Neural crest cell (in vitro differentiated cells): ENCODE measurements at places on chromosomes 16 and 17.

GRCh38 chr17:48612854-48613691 is 2.0 kb downstream of the HOXB8 start:
- DNase-seq, result no peak

DNA sequence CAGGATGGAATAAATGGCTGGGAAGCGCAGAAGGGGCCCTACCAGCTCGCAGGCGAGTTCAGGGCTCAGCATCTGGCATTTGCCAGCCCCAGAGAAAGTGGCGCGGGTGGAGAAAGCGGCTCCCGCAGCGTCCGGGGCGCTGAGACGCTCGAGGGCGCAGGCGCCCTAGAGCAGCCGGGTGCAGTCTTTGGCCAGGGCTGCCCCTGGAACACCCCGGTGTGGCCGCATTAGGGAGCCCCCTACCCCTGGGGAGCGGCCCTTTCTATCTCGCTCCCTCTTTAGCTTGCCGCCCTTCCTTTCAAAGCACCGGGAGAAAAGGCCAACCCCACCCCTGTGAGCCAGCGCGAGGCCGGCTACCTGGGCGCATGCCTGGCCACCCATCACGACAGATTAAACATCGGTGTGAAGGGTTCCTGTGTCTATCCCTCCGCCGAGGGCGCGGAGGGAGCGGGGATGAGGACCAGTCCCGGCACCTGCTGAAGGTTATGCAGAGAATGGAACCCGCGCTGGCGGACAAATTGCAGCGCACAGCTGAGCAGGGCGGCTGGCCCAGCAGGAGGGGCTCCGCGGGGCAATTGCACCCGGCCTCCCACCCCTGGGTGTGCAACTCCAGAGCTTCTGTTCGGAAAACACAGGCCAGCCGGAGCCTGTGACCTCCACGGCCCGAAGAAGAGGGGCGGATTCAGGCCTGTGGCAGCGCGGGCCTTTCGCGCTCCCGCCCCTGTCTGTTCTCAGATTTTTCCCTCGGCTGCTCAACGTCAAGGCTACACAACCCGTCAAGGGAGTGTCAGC is 15.6 kb upstream of the FOXF1 start:
- DNase-seq, result no peak

- DNase-seq, result no peak
Observed at GRCh38 chr16:31420037-31420436, 8.1 kb downstream of the COX6A2 start.

- no peak for DNase-seq
Observed at GRCh38 chr16:84117494-84117843, 727 bp upstream of the MBTPS1 start.

DNA sequence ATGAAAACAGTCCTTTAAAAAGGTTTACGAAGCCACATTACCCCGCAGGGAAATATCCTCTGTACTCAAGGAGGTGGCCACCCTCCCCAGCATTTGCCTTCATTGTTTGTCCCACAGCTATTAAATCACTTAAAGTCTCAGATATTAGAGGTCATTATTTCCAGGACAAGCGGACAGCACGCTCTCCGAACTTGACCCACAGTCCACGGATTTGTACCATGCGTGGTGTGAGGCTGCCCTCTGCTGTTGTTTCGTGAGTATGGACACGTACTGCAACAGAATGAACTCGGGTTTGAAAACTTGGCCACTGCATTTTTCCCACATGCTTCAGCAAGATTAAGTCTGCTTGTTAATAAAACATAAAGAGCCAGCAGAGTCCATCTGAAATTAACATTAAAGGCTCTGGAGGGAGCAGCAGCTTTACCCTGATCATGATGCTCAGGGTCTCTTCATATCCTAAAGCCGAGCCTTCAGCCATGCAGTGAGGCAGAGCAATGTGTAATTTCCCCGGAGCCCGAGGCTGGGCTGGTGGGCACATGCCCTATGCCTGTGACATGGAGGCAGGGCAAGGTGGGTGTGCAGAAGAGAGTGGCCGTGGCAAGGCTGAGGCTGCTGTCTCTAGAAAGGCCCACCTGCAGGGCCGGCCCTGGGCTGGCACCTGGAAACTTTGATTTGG is 19.7 kb downstream of the MEAK7 start:
- peak; percentile 69 for DNase-seq

DNA sequence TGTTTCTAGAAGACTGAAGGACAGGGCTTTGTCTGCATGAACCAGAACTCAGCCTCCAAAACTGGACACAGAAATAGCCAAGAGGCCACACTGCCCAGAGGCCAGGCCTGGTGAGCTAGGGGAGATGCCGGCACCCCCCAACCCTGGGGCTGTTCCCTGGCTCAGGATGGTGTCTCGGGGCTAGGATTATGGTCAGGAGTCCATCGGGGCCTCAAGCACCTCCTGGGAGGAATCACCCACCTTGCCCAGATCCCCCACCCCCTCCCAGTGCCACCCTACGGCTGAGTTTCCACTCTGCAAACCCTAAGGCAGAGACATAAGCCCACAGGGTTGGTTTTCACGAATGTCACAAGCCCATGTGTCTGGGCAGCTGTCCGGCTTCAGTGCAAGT is 37.2 kb downstream of the SLC7A5 start:
- no peak for DNase-seq

- DNase-seq, result no peak
Observed at GRCh38 chr16:88761830-88762229, 23.2 kb downstream of the PIEZO1 start.

DNA sequence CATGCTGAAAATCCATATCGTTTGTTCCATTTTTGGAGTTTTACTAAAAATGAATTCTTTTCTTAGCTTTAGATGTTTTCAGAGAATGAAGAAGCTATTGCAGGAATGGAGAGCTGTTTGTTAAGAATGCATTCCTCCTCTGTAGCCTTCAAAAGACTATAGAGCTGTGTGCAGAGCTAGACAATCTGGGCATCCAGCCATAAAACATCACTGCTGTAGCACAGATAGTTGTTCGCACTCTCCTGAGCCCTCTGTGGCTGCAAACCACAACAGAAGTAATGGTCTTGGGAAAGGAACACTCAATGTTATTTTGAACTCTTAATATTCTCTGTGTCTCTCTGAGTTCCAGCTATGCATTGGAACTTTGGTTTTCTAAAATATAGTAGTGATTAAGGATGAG is 4.9 kb downstream of the TNRC6C start:
- DNase-seq, result no peak

DNA sequence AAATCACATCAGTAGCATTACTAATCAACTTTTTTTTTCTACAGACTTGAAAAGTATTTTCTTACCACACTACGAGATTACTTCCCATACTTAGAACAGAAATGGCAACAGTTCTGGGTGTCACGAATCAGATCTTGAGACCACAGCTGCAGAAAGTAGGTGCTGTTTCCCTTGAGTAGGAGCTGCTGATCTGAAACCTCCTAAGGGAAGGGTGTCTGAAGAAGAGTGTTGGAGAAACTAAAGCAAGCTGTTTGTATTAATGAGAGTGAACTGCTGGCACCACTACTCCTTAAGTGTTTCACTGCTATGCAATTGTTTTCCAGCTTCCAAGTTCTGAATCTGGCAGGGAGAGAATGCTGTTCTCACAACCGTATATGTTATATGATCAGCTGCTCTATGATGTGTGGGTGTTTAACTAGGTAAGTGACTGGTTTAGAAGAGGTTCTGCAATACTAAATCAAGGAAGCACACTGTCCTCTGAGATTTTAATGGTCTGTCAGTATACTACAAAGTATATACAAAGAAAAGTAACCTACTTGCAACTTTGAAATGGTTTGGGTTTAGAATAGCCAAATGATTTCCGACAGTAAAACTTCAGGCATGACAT is 3.3 kb downstream of the ZNF652 start:
- DNase-seq, result no peak

DNA sequence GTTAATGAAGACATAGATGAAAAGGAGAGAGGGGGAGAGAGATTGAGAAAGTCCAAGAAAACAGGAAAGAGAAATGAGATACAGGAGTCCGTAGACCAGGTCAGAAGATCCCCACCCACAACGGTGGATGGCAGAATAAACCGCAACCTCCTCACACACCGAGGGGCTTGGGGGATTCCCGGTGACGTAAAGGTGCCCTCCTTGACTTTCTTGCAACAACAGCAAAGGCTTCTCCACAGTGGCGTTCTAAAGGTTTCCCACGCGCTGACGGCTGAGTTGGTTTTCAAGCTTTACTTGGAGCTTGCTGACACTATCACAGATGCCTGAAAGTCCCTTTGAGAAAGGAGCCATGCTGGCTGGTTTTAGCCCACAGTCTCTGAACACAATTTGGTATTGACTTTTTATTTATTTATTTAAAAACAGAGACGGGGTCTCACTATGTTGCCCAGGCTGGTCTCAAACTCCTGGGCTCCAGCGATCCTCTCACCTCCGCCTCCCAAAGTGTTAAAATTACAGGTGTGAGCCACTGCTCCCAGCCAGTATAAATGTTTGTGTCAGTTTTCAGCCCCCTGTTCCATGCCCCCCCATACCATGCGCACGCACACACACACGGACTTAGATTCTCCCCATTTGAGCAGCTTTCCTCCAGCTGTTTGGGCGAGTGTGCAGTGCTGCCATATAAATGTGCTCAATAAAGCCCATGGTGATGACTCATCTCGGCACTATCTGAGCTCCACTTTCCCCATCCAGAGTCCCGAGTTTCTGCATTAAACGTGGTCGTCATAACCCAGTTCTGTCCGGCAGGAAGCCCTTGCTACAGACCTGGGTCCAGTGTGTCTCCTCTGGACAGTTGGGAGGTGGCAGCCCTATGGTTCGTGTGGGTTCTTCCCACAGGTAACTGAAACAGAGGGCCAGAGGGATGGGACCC is 33.0 kb upstream of the SEC14L1 start:
- DNase-seq, result no peak

- DNase-seq, result no peak
Observed at GRCh38 chr17:28796062-28796461, 46.5 kb downstream of the FAM222B start.

DNA sequence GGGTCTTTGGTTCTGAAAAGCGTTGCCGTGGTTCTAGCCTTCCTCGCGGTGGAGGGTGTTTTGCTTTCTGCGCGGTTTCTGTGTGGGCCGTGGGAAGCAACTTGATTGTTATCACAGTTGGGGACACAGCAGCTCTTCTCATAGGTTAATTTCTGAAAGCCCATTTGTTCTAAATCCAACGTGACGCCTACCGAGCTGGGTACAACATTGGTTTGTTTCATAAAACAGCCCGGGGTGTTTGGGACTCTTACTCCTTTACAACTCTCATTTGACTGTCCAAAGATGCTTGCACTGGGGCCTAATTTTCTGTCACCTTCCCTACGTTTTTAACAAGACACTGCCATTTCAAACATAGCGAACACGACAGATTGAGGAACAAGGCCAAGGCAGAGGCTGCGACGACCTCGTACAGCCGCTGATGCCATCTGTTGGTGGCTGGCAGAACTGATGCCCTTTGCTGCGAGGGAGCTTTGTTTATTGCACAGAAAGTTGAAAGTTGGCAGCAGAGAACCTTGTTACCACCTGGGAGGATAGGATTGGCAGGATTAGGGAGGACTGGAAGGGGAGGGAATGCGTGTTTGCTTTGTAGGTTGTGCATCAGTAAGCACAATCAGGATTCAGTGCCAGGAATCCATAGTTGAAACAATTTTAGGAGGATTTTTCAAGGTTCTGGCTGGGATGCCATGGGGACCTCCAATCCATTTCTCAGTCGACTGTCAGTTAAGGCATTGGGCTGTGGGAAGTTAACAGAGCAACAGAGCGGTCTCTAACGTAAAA is 98.3 kb downstream of the PITPNC1 start:
- DNase-seq, result peak; percentile 62

GRCh38 chr16:10616756-10617640 is 36.6 kb upstream of the EMP2 start:
- peak; percentile 31 for DNase-seq

DNA sequence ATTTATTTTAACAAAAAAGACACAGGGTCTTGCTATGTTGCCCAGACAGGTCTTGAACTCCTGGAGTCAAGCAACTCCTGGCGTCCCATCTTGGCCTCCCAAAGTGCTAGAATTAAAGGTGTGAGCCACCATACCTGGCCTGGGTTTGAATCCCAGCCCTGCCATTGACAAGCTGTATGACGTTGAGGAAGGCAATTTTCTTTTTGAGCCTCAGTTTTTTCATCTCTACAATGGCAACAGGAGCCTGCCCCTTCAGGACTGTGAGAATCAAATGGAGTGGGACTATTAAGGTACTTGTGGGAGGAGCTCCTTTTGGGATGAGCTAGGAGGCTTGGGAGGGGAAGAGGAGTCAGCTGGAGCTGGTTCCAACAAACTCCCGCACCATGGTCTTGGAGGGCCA is 6.2 kb downstream of the RARA start:
- DNase-seq, result no peak

GRCh38 chr16:1580956-1581355 is 30.9 kb downstream of the IFT140 start:
- DNase-seq, result no peak

DNA sequence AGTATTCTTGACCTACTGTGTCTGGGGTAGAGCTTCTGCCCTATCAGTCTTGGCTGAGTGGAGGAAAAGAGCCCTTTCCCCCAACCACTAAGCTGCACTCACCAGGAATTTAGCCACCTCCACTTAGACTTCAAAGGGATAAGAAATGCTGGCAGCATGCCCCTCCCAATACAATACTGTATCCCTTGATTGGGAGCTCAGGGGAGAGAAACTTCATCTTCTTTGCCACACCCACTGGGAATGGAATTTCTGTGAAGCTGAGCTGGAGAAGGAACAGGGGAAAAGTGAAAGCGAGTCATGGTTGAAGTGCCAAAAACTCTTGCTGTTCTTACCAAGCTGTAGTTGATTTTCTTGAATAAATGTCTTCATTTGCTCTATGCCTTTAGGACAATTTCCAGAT is 68.8 kb downstream of the CEP112 start:
- DNase-seq, result no peak

- DNase-seq, result no peak
Observed at GRCh38 chr16:10949424-10949970, 5.1 kb downstream of the CLEC16A start.

GRCh38 chr16:21959050-21959449 is 5.9 kb downstream of the UQCRC2 start:
- DNase-seq, result no peak

GRCh38 chr16:57600048-57600835 is 28.2 kb upstream of the ADGRG1 start:
- DNase-seq, result peak; percentile 54

GRCh38 chr16:85913141-85913601 is 14.2 kb downstream of the IRF8 start:
- DNase-seq, result no peak

DNA sequence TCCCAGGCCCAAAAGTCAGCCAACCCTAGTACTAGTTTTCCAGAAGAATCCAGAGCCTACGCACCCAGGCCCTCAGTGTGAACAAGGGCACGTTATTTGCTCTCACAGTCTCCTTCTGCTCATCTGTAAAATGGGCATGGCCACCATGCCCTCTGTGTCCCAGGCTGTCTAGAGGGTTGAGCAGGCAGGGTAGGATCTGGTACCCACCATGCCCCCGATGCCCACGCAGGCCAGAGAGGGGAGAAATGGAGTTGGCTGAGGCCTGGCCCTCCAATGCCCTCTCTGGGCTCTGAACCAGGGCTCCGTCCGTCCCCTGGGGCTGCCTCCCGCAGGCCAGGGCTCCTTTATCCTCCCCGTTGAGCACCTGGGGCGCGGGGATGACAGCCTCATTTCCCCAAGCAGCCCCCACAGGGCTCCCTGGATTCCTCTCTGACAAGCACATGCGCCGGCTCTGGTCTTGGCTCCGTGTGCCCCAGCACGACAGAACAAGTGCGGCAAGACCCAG is 9.1 kb upstream of the BAHCC1 start:
- DNase-seq, result no peak

- DNase-seq, result no peak
Observed at GRCh38 chr16:51755039-51755501, 604.0 kb upstream of the SALL1 start.
